ENCODE measurements at places on chromosomes 16 and 17.

DNA sequence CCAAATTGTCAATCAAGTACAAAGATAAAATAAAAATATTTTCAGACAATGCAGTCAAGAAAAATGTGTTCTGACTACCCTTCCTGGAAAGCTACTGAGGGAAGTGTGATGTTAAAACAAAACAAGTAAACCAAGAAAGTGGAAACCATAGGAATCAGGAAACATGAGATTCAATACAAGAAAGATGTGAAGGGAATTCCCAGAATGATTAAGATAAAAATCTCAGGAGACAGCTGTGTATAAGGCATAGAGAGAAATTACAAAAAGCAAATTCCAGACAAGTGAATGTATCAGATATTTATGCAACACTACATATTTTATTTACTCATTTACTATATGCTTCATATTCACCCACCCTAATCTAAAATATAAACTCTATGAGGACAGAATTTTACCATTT lies 32.2 kb downstream of the TRIM37 start:
- no peak for DNase-seq

- DNase-seq, result no peak
Observed at GRCh38 chr16:3780570-3780969, 63.2 kb upstream of the TRAP1 start.

GRCh38 chr17:49579522-49579921 lies 3.9 kb downstream of the NXPH3 start:
- no peak for DNase-seq

DNA sequence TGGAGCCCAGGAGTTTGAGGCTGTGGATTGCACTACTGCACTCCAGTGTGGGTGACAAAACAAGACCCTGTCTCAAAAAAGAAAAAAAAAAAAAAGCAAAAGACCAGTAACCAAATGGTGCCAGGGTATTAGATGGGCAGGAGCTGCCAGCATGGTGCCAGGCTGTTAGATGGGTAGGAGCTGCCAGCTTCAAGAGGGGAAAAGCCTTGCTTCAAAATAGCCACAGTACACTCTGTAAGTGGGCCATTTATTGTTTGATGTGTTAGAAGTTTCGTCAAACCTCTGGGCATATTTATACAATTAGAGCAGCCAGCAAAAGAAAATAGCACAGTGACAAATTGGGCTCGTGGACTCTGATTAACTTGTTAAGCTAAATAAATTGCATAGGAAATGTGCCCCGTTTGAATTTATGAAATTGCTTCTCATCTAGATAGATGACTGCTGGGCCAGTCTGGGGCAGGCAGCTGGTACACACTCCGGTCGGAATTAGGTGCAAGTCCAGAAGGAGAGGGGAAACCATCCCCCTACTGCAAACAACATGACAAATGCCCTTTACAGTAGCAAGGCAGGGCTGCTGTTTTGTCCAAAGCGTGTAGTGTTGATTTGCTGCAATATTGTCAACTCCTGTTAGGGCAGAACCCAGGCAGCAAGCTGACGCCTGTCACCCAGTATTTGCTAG lies 126.3 kb upstream of the IRX3 start:
- no peak for DNase-seq

DNA sequence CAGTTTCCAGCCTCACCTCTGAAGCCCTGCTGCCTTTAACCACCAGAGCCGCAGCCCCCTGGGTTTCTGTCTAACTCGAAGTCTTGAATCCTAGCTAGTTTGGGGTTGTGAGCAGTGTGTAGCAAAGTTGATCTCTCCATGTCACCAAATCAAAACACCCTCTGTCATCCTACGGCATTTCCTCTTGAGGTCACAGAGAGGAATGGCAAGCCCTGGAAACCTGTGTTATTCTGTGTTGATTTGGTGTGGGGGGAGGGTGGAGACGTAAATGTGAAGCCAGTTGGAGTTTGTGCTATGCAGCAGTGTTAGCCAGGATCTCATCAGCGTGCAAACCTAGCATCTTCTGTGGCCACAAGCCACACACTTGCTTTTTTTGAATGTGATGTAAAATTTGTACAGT lies 5.1 kb upstream of the LGALS9 start:
- DNase-seq, result no peak

DNA sequence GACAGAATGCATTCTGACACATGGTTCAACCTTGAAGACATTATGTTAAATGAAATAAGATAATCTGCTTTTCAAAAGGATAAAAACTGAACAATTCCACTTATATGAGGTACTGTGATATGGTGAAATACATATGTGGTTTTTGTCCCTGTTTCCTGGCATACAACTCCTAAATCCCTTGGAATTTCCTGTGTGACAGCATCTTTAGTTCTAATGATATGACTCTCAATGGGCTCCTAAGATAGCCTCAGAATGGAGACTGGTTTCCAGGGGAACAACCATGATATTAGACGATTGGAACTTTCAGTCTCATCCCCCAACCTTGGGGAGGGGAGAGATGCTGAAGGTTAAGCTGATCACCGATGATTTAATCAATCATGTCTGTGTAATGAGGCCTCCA lies 37.7 kb upstream of the PHLPP2 start:
- no peak for DNase-seq

DNA sequence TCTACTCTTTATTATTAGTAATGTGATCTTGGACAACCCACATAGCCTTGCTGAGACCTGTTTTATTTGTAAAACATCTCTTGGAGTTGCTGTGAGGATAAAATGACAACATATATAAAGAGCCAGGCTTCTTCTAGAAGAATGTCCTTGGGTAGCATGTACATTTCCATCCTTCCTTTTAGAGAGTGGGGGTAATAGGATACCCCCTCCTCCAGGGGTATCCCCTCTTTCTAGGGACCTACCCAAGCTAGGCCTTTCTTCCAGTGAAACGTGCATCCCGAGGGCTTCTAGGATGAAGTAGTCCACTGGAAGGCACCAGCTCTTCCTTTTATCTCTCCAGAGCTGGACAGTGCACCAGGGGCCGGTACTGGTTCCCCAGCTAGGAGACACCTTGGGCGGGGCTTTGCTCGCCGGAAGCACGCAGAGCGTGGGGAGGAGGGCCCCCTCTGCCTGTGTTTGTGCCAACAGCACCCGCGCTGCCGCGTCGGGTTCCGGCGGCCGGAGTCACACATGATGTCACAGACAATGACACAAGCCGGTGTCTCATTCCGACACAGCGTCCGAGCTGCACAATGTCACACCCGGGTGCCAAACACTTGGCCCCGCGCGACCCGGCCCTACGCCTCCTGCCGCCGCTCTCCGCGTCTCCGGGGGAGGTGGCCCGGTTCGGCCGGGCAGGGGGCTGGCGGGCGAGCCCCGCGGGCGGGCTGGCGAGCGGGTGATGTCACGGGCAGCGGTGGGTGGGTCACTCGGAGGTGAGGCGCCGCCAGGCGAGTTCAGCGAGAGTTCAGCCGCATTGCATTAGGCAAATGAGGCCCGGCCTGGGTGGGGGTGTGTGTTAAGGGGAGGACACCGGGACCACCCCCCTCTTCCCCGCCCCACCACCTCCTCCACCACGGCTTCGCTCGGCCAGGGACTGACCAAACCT lies 23.4 kb downstream of the GJD3 start:
- DNase-seq, result peak; percentile 95

- no peak for DNase-seq
Observed at GRCh38 chr17:55394357-55395021, 27.1 kb downstream of the MMD start.

GRCh38 chr16:51382211-51382610 lies 231.1 kb upstream of the SALL1 start:
- no peak for DNase-seq

DNA sequence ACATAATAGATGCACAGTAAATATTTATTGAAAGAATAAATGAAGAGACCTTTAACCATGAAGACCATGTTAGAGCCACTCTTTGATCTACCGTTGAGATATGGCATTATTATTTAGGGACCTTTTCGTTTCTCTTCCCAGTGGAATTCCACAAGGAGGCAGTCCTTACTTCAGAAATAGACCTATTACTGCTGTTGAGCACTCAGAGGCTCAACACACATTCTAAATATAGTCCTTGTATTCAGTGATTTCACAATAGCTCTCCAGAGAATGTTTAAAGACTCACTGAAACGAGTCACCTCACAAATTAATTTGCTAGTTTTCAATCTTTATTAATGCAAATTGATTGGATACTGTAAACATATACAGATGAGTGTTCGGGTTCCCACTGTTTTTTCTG lies 603.8 kb downstream of the CDH8 start:
- no peak for DNase-seq

GRCh38 chr17:80270104-80270503 lies 9.5 kb downstream of the RNF213 start:
- DNase-seq, result no peak

DNA sequence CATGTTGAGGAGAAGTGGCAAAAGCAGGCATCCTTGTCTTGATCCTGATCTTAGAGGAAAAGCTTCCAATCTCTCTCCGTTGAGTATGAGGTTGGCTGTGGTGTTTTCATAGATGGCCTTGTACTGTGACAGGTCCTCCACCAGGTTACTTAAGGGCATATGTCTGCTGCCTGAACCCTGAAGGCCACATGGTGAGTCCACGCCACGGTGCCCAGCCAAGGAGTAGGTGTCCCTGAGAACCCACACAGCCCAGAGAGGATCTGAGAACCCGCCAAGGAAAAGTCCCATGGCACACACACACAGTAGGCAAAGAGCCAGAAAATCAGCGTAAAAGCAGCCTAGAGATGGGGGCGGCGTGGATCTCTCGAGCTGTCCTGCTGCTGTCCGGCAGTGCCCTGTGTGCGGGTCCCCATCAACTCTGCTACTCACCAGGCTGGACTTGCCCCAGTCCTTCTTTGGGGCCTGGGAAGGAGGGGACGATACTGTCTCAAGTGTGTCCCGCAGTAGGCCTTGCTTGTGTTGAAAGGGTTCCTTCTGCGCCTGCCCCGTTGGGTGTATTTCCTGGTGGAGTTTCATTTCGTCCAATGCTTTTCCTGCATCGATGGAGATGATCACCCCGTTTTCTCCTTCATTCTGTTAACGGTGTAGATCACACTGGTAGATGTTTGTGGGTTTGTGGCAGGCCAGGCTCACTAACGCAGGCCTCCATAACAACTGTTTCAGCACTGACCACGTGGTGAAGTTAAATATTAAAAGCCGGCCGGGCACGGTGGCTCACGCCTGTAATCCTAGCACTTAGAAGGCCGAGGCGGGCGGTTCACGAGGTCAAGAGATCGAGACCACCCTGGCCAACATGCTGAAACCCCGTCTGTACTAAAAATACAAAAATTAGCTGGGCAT lies 90.8 kb upstream of the DNAH17 start:
- DNase-seq, result no peak

GRCh38 chr17:32142857-32143526 lies 690 bp downstream of the RHOT1 start:
- peak; percentile 7 for DNase-seq

GRCh38 chr16:85424260-85425073 lies 188.7 kb upstream of the GSE1 start:
- no peak for DNase-seq

GRCh38 chr17:49748223-49748622 lies 15.7 kb downstream of the FAM117A start:
- DNase-seq, result peak; percentile 40

DNA sequence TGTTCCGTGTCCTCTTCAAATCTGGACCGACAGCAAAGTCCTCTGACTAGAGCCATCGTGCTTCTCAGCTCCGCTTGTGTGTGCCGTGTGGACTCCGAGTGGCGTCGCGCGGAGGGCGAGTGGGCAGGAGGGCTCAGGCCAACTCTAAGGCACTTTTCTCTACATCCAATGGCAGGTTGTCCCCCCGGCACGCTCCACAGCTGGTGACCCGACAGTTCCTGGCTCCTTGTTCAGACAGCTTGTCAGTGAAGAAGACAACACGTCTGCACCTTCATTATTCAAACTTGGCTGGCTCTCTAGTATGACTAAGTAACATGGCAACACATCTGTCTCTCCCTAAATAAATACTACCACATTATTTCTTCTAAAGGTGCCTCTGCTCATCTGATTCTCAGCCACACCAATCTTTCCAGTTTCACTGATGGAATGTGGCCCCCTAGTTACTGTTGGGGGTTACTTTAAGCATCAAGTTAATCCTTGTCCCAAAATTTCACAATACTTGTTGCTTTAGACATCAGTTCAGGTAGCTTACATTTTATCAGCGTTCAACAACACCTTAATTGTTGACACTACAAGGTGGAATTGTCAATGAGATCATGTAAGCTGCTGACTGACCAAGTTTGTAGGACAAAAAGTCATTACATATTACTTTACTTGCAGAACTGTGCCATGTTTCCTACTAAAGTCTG lies 15.4 kb downstream of the COG1 start:
- no peak for DNase-seq

- DNase-seq, result no peak
Observed at GRCh38 chr17:56186222-56186786, 33.0 kb downstream of the ANKFN1 start.

DNA sequence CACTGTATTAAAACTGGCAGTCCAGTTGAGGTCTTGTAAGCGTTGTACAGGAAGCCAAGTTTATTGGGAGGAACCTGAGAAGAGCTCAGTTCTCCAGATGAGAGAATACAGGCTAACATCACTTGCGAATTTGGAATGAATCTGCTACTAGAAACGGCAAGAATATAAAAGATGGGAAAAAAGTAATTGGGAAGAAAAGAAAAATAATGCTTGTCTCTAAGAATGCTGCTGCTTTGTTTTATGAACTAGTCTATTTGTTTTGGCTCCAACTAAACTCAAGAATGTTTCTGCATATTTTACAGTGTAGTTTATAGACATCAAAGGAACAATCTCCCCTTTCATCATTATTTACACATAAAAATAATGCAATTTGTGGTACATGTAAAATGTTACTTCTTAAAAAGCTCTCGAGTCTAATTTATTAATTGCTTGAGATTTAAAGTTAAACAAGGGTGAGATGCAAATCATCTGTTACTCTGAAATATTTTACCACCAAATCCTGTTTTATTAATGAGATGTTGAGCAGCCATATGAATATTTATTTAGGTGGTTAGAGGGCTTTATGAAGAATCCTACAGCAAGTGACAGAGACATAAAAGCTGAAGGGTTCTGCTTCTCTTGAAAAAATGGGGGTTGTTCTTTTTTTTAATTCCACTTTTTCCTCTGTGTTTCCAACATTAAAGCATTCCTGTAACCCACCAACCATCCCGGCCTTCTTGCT lies 162.1 kb upstream of the AXIN2 start:
- DNase-seq, result no peak

DNA sequence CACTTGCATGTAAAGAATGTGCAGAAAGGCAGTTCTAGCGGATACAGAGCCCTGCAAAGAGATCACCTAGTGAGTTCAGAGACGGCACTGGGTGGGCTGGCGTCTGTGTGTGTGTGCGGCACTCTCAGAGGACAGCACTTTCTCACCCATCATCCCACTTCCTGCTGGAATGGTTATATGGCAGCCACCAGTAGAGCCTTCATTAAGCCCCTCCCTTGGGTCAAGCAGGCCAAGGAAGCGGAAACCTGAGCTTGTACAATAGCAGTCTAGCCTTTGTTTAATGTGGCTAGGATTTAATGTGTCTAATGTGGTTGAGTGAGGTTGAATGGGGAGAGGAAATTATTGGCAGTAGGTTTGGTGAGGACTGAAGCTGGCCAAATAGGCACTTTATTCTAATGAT lies 88.3 kb upstream of the ELAC2 start:
- DNase-seq, result no peak

GRCh38 chr16:50282010-50282538 lies 15.7 kb downstream of the ADCY7 start:
- peak; percentile 89 for DNase-seq

GRCh38 chr17:75975757-75976174 lies 3.2 kb downstream of the ACOX1 start:
- no peak for DNase-seq

GRCh38 chr17:81431545-81432482 lies 36.6 kb downstream of the BAHCC1 start:
- DNase-seq, result no peak

- DNase-seq, result peak; percentile 41
Observed at GRCh38 chr17:30332057-30332542, 1.8 kb downstream of the TMIGD1 start.
